ENCODE measurements at places on chromosomes 7 and 10.

DNA sequence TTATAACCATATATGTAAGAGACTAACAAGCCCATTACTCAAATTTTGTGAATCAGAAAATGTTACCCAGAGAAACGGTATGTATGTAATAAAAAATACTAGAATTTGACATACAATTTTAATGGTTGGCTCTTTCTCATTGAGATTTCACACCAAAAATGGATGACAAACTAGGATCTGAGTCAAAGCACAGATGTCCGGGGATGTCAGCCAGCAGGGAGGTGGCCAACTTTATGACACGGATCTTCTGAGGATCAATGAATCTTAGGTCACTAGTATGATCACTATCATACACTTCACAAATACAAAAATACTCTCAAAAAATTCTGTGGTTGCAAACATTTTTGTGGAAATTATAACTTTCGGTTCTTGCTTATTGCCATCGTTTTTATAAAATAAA, 173.5 kb upstream of the NFE2L3 start:
- no peak for DNase-seq

- DNase-seq, result no peak
Observed at GRCh38 chr10:385571-386300, 250.5 kb downstream of the ZMYND11 start.

DNA sequence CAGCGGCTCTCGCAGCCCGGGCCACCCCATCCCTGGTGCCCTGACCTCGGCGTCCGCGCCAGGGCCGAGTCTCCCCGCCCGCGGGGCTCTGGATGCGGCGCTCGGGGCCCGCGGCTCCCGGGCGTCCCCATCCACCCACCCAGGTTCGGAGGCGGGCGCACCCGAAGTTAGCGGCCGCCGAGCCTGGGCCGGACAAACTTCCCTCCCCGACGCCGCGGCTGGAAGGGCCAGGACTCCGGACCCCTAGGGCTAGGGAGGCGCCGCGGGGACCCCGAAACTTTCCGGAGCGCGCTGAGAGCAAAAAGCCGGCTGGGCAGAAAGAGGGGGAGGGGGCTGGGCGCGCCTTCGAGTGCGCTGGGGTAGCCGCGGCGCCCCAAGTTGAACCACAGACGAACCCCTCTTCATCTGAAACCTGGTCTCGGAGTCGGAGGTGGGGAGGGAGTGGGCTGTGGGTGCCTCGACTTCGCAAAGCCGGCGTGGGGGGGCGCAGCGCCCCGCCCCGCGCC, 3.7 kb upstream of the ELFN1 start:
- DNase-seq, result no peak

DNA sequence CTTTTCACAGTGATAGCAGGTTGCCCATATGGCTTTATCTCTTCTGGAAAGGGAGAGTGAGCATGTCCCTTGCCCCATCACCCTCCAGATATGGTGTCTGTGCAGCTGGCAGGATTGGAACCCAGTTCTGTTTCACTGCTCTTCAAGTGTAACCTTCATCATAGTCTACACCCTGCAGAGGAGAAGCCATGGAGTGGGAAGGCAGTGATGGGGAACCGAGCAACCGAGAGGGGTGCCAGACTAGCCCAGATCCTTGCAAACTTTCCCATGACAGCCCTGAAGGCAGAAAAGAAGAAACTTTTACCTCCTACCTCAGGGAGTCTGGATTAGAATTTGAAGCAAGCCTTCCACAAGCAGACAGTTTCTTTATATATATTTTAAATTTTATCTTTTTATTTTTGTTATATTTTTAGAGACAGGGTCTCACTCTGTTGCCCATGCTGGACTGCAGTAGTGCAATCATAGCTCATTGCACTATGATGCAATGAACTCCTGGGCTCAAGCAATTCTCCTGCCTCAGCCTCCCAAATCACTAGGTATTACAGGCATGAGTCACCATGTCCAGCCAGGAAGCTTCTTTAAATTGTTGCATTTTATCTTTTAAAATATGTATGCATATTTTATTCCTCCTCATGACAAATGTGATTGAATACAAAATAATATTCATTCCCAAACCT, 133.3 kb downstream of the KCNMA1 start:
- DNase-seq, result no peak

DNA sequence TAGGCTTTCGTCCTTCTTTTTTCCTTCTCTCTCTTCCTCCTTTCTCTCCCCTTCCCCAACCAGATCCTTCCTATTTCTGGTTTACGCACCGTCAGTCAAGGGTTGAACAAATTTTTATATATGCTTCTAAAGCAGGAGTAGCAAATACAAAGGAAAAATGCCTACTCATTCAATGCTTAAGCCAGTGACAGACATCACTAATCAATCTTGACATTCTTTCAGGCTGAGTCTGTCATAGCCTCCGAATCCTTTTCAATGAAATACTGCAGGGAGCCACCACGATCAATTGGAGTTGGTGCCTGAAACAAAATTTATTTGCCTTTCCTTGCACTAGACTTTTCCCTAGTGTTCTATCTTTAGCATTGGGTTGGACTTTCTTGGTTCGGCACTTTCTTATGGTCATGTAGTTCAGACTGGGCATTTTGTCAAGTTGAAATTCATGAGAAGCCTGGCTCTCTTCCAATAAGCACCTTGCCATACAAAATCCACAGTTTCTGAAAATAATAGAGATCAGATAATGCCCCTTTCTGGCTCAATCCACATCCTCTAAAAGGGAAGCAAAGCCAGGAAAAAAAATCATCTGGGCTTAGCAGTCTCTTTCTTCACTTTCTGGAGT, 239.5 kb upstream of the PLXNA4 start:
- no peak for DNase-seq

DNA sequence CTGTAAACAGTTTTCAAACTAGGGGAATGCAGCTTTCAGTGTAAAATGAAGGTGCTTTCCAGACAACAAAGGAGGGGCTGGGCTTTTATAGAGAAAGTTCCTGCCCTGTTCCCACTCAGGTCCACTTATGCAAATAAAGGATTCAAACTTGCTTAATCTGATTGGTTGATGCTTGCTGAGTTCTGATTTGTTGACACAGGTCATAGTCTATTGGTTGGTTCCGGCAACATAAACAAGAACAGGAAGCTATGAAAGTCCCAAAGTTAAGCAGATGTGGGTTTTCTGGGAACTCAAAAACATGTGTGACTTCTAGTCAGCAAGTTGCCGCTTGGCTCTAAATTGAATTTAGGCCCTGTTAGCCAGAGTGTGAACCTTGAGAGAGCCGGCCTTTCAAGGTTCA, 194.2 kb upstream of the SVIL start:
- DNase-seq, result no peak
